ENCODE measurements at places on chromosomes 6 and 20. TPM values are rescaled to one million over a fixed set of nuclear protein-coding genes. Genes with fewer than 3 reads are reported as not detected.

DNA sequence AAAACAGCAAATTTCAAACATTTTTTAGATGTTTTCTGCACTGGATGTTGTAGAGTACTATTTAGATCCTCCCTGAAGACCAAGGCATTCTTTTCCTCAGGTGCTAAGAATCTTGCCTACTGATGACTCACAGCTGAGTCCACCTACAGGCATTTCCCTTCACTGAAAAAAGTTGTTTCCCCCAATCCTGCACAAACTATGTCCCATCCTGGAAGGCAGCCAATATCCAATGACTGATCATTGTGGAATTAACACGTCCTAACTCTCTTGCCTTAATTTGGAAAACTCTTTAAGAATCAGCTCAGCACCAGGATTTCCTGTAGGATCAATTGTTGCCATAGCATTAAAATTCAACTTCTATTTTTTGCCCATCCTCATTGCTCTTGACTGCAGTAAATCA, 268.4 kb upstream of the IRAK1BP1 start:
- no peak overlapping the region for H3K27ac ChIP-seq
- H3K36me3 ChIP-seq: no peaks in the 10 kb centered on the region
- H3K4me3 ChIP-seq: no peak overlapping the region
- no peaks in the 10 kb centered on the region for H3K27me3 ChIP-seq

GRCh38 chr6:43105538-43106222, 29.6 kb downstream of the PTK7 start:
- H3K27ac ChIP-seq: no peak overlapping the region
- no peaks in the 10 kb centered on the region for H3K27me3 ChIP-seq
- H3K36me3 ChIP-seq: peaks cover 3% of the 10 kb centered on the region
- no peak for DNase-seq
- H3K4me1 ChIP-seq: peaks cover 8% of the 10 kb centered on the region

DNA sequence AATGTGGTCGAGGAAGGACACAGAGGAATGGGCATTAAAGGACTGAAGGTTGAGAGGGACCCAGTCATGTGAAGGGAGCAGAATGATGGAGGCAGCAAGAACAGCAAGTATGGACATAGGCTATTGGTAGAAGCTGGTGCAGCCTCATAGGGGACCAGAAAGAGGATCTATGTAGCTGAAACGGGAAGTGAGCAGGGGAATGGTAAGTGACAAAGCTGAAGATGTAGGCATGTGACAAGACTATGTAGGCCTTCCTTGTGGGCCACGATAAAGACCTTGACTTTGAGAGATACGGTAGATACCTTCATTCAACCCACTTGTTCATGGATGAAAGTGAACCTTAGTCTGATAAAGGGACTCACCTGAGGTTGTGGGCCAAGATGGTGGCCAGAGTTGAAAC, 3.5 kb downstream of the CTNNBL1 start:
- no peak overlapping the region for H3K4me3 ChIP-seq
- H3K27ac ChIP-seq: no peak overlapping the region
- H3K4me1 ChIP-seq: peaks cover 8% of the 10 kb centered on the region

DNA sequence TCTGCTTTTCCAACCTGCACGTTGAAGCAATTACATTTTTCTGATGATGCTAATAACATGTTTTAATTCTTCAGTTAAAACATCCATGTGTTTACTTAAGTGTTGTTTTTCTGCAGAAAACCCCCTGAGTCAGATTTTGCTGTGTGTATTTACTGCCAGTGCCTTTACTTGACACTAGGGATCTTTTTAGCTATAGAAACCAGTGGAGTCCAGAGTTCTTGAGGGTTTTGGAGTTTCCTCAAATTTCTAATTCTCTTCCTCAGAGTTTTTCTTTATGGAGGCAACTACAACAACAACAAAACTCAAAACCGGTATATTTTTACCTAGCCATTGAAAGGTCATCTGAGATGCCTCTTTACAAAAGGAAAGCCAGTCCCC, 168.4 kb downstream of the JARID2 start:
- H3K4me3 ChIP-seq: no peak overlapping the region
- DNase-seq: no peak
- no peaks in the 10 kb centered on the region for H3K36me3 ChIP-seq
- no peaks in the 10 kb centered on the region for H3K27me3 ChIP-seq
- H3K4me1 ChIP-seq: no peaks in the 10 kb centered on the region
- peak overlapping the region; percentile 11 for H3K27ac ChIP-seq

VSX1 gene
- 0.11 TPM for total RNA-seq

- no peak for DNase-seq
- H3K27me3 ChIP-seq: no peaks in the 10 kb centered on the region
- peaks cover 26% of the 10 kb centered on the region for H3K36me3 ChIP-seq
- no peak overlapping the region for H3K4me3 ChIP-seq
- H3K27ac ChIP-seq: no peak overlapping the region
Measured at GRCh38 chr6:149380523-149380922, 19.5 kb upstream of the SUMO4 start.

ATXN1 gene
- total RNA-seq: 39.6 TPM
